ENCODE measurements at places on chromosomes 7 and 10. TPM values are rescaled to one million over a fixed set of nuclear protein-coding genes. Genes with fewer than 3 reads are reported as not detected.

The C10orf53 gene
- not detected for polyA plus RNA-seq

The TRIL gene
- 60.5 TPM for polyA plus RNA-seq

The KCP gene
- 23.6 TPM for polyA plus RNA-seq

DNA sequence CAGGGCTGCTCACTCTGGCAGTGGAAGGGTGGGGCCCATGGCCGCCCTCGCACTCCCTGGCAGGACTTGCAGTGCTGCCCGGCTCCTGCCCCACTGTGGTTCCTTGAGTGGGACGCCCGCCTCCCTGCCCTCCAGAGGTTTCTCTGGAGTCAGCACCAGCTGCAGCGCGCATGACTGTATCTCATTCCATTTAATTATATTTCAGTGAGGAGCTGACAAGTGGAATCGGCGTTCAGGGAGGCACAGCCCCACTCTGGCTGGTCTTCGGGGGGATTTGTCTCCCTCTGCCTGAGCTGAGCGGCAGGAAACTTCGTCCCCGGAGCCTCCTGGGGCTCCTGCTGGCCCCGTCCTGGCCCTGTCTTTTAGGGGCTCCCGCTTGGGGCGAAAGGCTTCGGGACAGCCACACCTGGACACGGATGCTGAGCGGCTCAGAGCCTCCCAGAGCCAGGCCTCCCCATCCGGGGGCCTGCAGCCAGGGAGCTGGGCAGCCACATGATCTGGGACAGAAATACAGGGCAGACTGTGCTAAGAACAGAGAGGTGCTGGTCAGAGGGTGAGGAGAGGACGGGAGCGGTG, 75.3 kb upstream of the NKX6-2 start:
- no peak for DNase-seq

The GRID2IP gene
- 0.52 TPM for polyA plus RNA-seq
